ENCODE measurements at places on chromosomes 5 and 9. TPM values are rescaled to one million over a fixed set of nuclear protein-coding genes. Genes with fewer than 3 reads are reported as not detected.

The PCDHA1 gene
- 0.71 TPM for total RNA-seq

The CARTPT gene
- not detected for total RNA-seq

The MTX3 gene
- 34.0 TPM for total RNA-seq

The NUTM2F gene
- total RNA-seq: not detected

The FOXD4L4 gene
- total RNA-seq: 0.22 TPM

The HMCN2 gene
- 6.0 TPM for total RNA-seq

The ADAMTSL1 gene
- 85.3 TPM for total RNA-seq

The SUSD3 gene
- total RNA-seq: 2.4 TPM

The EPB41L4B gene
- 8.9 TPM for total RNA-seq

The OCLN gene
- total RNA-seq: 19.7 TPM

The SETD9 gene
- 12.0 TPM for total RNA-seq

The TGFBI gene
- total RNA-seq: 191 TPM

All from camera-type eye (tissue), 1 donor.